ENCODE measurements at places on chromosomes 12 and 14.
A peak's percentile ranks its signal among the peaks of the same experiment; 100 is the strongest.

DNA sequence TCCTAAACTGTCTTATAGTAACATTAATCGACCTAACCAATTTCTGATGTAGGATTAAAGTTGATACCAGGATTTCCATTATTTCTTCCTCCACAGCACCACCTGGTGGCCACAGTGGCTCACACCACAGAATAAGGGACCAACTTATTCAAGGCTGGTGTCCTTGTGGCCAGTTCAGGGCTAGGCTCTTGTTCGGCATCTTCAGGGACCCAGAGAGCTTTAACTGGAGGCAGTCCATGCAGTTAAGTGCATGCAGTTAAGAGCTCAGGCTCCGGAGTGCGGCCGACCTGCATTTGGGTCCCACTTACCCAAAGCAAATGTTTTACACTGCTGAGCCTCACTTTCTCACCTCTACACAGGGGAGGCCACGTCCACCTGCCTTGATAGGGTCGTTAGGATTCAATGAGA lies 42.0 kb upstream of the GPR68 start:
- DNase-seq = peak; percentile 71

DNA sequence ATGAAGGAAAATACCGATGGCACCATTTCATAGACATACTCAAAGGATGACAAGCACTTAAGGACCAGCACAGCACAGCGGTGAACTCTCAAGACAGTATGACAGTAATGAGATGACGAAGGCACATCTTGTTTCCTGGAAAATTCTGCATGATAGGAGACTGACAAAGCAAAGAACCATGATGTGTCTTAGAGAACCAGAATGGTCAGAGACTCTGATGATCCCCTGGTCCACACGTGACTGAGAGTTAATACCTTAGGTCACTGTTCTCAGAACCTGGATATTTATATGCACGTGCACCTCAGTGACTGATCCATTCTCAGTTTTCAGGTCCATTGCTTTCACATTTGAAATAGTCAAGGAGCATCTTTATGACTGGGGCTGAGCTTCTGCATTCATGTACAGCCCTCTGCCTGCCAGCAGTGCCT lies 35.3 kb downstream of the PROX2 start:
- no peak for DNase-seq

DNA sequence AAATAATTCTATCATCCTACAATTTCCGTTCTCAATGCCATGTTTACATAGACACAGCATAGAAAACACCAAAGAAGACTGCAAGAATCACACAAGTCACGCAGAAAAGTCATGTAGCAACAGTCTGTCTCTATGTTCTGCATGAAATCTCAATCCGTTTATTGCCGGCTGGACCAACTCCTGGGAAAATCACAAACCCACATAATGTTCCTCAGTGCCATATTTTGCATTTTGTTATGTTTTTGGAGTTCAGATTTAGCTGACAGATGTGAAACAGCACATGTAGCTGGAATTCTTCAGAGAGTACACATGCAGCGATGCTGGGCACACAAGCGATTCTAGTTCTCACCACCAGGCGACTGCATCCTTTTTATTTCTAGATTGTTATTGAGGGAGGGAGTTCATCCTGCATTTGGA lies 193.1 kb downstream of the APAF1 start:
- DNase-seq = no peak

- no peak for DNase-seq
These were observed 20.8 kb downstream of the SUSD6 start for GRCh38 chr14:69632164-69632563.

DNA sequence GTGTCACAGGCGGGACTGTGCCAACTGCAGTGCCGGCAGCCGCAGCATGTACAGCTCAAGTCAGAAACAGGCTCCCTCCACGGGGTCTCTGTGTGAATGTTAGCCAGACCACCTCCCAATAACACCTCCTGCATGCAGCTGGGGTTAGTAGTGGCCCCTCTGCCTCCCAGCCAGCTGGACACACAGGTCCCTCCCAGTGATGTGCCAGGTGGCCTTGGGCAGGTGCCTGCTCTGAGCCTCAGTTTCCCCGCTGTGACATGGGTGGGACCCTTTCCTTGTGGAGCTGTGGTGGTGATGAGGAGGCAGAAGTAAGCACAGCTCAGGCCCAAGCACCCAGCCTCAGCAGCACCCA lies 139.9 kb downstream of the ADGRD1 start:
- no peak for DNase-seq
